Renal cortical epithelial cell (primary cell): ENCODE measurements at places on chromosomes 3 and 15.

GRCh38 chr3:37504583-37505357, 330.4 kb upstream of the LRRFIP2 start:
- no peak for DNase-seq

GRCh38 chr3:190533511-190534281, 19.8 kb downstream of the IL1RAP start:
- peak; percentile 77 for DNase-seq

DNA sequence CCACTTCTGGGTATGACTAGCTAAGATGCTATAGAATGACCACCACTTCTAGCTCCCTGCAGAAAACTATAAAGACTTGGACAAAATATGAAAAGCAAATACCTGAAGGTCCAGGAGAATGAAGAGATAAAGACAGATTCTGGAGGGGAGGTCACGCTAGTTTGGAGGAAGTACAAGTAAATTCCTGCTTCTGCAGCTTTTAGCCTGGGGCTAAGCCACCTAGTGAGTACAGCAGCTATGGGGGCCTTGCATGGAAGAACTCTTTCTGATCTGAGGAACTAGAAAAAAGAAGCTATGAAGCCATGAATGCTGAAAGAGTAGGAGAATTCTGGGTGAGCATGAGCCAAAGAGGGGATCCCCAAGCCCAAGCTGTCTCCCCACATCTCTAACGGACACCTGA, 29.8 kb downstream of the NRG4 start:
- no peak for DNase-seq

DNA sequence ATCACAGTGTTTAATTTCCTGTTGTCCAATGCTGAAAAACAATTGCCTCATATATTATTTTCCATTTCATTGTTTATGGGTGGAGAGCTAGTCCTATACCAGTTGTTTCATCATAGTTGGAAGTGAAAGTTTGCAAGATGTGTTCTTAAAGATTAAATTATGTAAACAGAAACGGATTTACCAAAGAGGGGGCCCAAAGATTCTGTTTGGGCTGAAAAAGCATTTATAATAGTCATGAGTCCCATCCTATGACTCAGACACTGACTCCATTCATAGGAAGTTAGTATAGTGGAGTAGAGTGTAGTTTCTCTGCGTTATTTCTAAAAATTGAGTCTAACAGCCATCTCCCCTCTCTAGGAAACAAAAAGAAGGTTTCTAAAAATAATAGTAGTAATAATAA, 24.3 kb downstream of the NFKBIZ start:
- peak; percentile 16 for DNase-seq

GRCh38 chr3:16848007-16848406, 36.7 kb upstream of the PLCL2 start:
- DNase-seq = no peak

DNA sequence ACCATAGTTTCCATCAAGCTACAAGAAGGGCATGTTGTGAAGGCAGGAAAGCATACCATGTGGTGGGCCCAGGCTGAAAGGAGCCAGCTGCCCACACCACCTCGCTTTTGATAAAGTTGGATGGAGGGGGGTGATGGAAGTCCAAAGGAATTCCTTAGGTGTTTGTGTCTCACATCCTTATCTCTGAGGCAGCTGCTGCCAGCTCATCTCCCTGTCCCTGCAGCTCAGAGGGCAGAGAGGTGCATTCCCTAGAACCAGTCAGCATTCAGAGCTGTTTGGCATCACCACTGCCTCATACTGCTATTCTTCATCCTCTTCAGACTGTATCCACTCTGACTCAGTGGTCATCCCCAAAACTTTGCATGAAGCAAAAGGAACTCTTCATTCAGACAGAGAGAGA, 141.5 kb upstream of the BFSP2 start:
- DNase-seq = no peak

DNA sequence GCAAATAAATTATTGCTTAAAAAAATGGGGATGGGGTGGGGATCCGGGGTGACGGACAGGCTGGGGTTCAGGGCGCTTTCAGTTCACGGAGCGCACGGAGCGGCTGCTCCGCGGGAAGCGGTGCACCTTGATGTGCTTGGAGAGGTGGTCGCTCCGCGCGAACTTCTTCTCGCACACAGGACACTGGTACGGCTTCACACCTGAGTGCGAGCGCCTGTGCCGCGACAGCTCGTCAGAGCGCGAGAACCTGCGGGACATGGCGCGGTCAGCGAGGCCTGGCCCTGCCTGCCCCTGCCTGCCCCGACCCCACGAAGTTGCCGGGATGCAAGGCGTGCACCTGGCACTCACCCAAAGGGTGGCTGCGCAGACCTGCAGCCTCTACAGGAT, 13.6 kb downstream of the KLF15 start:
- no peak for DNase-seq

DNA sequence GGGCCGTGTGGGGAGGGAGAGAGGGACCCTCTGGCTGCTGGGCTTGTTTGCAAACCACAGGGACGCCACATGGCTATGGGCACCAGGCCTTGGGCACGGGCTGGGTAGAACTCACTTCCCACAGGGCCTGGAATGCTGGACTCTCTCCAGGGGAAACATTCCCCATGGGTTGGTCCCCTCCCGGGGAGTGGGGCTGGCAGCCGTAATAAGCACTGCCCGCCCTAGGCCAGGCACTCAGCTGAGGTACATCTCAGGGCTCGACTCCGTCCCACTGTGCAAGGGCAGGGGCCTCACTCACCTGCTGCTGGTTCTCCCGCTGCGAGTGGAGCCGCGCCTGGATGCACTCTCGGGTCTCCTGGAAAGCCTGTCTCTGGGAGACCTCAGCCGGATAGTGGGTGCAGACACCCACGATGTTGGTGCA, 96.7 kb downstream of the ADCY5 start:
- peak; percentile 35 for DNase-seq

DNA sequence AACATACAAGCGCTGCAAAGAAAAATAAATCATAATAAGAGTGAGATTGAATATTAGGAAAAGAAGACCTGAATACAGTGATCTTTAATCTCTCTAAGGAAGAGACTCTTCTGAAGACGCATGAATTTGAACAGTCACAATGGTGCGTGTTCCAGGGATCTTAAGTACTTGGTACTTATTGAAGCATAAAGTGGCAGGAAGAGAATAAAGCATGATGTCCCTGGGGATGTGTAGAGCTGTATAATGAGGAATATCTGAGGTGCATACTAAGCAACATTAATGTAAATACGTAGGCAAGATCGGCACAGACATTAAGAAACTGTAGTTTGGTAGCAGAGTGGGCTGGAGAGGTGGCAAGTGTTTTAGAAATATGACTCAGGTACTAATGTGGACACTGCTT, 246.2 kb upstream of the MCTP2 start:
- no peak for DNase-seq

DNA sequence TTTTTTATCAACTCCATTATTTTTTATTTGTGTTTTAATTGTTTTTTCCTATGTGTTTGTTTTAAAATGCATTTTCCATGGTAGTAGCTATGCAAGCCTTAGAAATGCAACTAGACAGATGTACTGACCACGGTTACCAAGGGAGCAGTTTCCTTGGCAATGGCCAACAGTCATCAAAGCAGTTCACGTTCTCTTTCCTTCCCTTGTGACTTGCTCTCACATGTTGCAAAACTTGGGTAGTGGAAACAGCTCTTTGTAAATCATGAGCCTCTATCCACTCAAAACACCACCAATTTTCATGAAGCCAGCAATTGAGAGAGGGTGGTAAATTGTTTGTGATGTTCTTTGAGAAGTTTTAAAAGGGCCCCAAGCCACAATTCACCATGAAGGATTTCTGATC, 499.4 kb upstream of the MDFIC2 start:
- DNase-seq = peak; percentile 88

- DNase-seq = no peak
These were observed 6.9 kb downstream of the ADAMTS17 start for GRCh38 chr15:100334905-100335304.

DNA sequence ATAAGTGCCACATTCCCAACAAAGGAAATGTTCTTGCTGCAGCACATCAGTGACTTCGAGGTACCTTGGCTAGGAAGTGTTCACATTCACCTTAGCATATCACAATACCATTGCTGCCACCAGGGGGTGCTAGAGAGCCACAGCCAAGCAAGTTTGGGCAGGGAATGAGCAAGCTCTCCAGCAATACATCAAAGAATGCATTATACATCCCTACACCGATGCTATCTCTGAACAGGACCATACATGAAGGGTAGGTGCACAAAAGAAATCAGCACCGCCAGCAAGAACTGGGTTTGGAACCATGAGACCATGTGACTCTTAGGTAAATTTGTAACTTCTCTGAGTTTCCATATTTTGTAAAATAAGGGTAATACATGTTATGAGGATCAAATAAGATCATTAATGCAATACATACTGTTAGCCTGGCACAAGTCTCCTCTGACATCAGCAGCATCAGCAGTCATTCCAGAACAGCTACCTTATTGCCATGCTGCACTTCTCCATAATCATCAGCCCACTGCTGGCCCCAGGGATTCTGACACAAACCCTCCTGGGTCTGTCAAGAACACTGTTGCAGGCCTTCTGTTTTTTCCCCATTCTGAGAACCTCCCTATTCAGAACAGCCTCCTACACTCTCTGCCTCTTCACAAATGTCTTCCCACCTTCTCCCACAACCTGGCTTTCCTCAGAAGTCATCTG, 37.5 kb downstream of the RYK start:
- DNase-seq = peak; percentile 68
